ENCODE measurements at places on chromosomes 2 and 18. TPM values are rescaled to one million over a fixed set of nuclear protein-coding genes. Genes with fewer than 3 reads are reported as not detected.
A peak's percentile ranks its signal among the peaks of the same experiment; 100 is the strongest.

The KCNIP3 gene
- 15.8 TPM for total RNA-seq

The DAPL1 gene
- not detected for total RNA-seq

The RRM2 gene
- total RNA-seq = not detected

The SETBP1 gene
- total RNA-seq = 86.5 TPM

The LAMA3 gene
- total RNA-seq = 7.5 TPM

The PSMA8 gene
- total RNA-seq = not detected

The CYP20A1 gene
- 29.6 TPM for total RNA-seq

GRCh38 chr18:77271576-77272481 is 22.2 kb downstream of the GALR1 start:
- no peaks in the 10 kb centered on the region for H3K4me1 ChIP-seq
- H3K36me3 ChIP-seq = no peaks in the 10 kb centered on the region
- no peak overlapping the region for H3K4me3 ChIP-seq
- H3K27ac ChIP-seq = no peak overlapping the region
- DNase-seq = peak; percentile 68
- peaks cover 29% of the 10 kb centered on the region for H3K27me3 ChIP-seq

- no peaks in the 10 kb centered on the region for H3K27me3 ChIP-seq
- H3K4me3 ChIP-seq = no peak overlapping the region
- no peak for DNase-seq
- no peak overlapping the region for H3K27ac ChIP-seq
- no peaks in the 10 kb centered on the region for H3K36me3 ChIP-seq
Measured at GRCh38 chr2:163752267-163752666, 16.5 kb upstream of the FIGN start.

- H3K36me3 ChIP-seq = no peaks in the 10 kb centered on the region
- H3K27me3 ChIP-seq = no peaks in the 10 kb centered on the region
- no peak for DNase-seq
- no peaks in the 10 kb centered on the region for H3K4me1 ChIP-seq
- no peak overlapping the region for H3K27ac ChIP-seq
Measured at GRCh38 chr18:53799134-53799533, 425.3 kb downstream of the MBD2 start.

- no peaks in the 10 kb centered on the region for H3K4me1 ChIP-seq
- H3K27me3 ChIP-seq = no peaks in the 10 kb centered on the region
- no peak overlapping the region for H3K27ac ChIP-seq
- H3K36me3 ChIP-seq = no peaks in the 10 kb centered on the region
Measured at GRCh38 chr2:98020992-98021713, 25.4 kb upstream of the TMEM131 start.

- peak; percentile 64 for DNase-seq
- no peaks in the 10 kb centered on the region for H3K27me3 ChIP-seq
- peaks cover 10% of the 10 kb centered on the region for H3K4me1 ChIP-seq
- peaks cover 3% of the 10 kb centered on the region for H3K36me3 ChIP-seq
- no peak overlapping the region for H3K4me3 ChIP-seq
- no peak overlapping the region for H3K27ac ChIP-seq
Measured at GRCh38 chr2:119279666-119280065, 56.0 kb downstream of the STEAP3 start.

GRCh38 chr2:212595036-212595654 is 56.5 kb upstream of the ERBB4 start:
- no peaks in the 10 kb centered on the region for H3K4me1 ChIP-seq
- DNase-seq = no peak
- H3K4me3 ChIP-seq = no peak overlapping the region
- H3K27me3 ChIP-seq = no peaks in the 10 kb centered on the region
- H3K27ac ChIP-seq = no peak overlapping the region
- no peaks in the 10 kb centered on the region for H3K36me3 ChIP-seq

GRCh38 chr2:33354981-33355380 is 121.5 kb upstream of the RASGRP3 start:
- H3K4me3 ChIP-seq = no peak overlapping the region
- H3K36me3 ChIP-seq = peaks cover 25% of the 10 kb centered on the region
- no peak overlapping the region for H3K27ac ChIP-seq
- peaks cover 5% of the 10 kb centered on the region for H3K4me1 ChIP-seq
- no peaks in the 10 kb centered on the region for H3K27me3 ChIP-seq

DNA sequence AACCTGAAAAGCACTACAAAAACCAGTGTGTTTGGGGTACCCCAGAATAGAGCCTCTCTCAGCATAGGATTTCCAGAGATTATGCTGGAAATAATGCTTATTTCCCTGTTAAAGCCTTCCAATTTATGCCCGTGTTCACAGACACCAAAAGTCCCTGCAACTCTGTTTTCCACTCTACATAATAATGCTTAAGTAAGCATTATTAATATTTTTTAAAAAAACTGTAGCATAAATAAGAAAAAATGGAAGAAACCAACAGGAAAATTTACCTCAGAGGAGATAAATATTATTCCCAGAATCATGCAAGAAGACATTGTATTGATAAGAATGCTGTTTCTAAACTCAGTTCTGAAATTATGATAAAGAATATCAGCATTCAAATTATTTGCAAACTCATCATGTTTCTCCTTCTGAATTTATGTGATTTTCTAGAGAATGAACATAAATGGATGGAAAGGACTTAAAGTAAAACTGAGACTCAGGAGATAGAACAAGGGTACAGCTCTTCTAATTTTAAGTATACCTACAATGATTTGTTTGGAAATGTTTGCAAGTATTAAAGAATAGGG is 241.7 kb downstream of the LRP1B start:
- no peaks in the 10 kb centered on the region for H3K27me3 ChIP-seq
- H3K4me3 ChIP-seq = no peak overlapping the region
- no peak for DNase-seq
- no peaks in the 10 kb centered on the region for H3K36me3 ChIP-seq
- H3K4me1 ChIP-seq = no peaks in the 10 kb centered on the region

DNA sequence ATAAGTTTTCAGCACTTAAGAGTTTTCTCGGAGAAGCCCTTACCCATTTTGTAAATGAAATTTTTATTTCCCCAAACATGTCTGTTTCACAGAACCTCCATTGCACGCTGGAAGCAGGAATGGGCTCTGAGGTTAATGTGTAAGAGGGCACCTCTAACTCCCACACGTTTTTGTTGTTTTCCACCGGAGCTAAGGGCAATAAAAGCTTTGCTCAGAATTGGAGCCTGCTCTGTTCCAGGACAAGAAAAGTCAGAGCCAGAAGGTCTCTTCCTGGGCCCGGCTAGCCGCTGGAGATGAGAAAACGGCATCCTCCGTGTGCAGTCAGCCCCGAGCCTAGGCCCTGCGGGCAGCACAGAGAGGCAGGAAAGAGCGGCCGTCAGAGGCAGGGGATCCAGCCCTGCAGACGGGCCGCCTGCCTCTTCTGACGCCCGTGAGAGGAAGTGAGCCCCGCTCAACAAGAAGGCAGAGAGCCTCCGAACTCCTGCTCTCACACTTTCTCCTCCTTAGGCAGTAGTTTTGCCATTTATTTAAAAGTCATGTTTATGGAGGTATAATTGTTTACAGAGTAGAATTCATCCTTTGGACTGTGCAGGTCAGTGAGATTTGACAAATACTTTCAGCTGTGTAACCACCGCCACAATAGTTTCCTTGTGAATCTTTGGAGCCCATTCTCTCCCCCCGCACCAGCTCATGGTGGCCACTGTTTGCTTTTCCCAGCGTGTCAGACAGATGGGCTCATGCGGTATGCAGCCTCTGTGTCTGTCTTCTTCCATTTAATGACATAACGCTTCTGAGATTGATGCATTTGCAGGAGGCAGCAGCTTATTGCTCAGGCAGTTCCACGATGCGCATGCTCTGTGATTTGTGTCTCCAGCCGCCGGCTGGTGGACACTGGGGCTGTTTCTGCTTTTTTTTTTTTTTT is 117.3 kb downstream of the GALR1 start:
- peak overlapping the region; percentile 42 for H3K4me3 ChIP-seq
- H3K36me3 ChIP-seq = no peaks in the 10 kb centered on the region
- DNase-seq = no peak
- H3K4me1 ChIP-seq = no peaks in the 10 kb centered on the region
- no peaks in the 10 kb centered on the region for H3K27me3 ChIP-seq

- no peak for DNase-seq
- H3K4me1 ChIP-seq = peaks cover 35% of the 10 kb centered on the region
- no peak overlapping the region for H3K4me3 ChIP-seq
Measured at GRCh38 chr2:201136889-201137321, 20.9 kb downstream of the CFLAR start.

DNA sequence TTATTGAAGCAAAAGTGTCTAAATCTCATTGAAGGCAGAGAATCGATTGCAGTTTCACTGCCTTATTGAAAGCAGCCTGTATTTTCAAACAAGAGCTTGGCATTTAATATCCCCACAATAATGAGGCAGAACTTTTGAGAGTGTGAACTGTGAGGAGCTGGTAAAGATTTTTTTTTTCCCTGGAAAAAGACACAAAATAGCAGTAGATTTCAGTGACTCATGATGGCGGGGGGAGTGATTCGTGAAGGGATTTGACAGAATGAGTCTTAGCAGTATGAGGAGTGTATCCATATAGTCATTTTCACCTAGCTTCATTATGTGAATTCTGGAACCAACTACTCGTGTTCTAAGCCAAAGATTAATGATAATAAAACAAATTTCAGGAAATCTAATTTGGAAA is 242.9 kb downstream of the ARL6IP6 start:
- no peak overlapping the region for H3K27ac ChIP-seq
- no peaks in the 10 kb centered on the region for H3K27me3 ChIP-seq
- H3K36me3 ChIP-seq = no peaks in the 10 kb centered on the region
- no peaks in the 10 kb centered on the region for H3K4me1 ChIP-seq

- H3K4me3 ChIP-seq = no peak overlapping the region
- H3K27ac ChIP-seq = no peak overlapping the region
- no peaks in the 10 kb centered on the region for H3K27me3 ChIP-seq
- DNase-seq = no peak
Measured at GRCh38 chr2:38215993-38216392, 140.0 kb upstream of the CYP1B1 start.

DNA sequence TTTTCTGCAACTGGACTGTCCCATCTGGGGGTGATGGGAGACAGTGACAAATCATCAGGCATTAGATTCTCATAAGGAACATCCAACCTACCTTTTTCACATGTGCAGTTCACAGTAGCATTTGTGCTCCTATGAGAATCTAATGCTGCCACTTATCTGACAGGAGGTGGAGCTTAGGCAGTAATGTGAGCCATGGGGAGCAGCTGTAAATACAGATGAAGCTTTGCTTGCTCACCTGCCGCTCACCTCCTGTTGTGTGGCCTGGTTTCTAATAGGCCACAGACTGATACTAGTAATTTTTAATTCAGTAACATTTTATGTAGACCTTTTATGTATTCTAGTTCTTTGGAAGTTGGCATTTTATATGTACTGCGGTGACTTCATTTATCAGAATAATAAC is 180.1 kb upstream of the SPOPL start:
- H3K27me3 ChIP-seq = no peaks in the 10 kb centered on the region
- H3K4me3 ChIP-seq = no peak overlapping the region
- H3K36me3 ChIP-seq = no peaks in the 10 kb centered on the region
- H3K27ac ChIP-seq = no peak overlapping the region
- no peak for DNase-seq
- no peaks in the 10 kb centered on the region for H3K4me1 ChIP-seq

GRCh38 chr2:221096706-221097567 is 475.2 kb downstream of the EPHA4 start:
- no peak for DNase-seq
- no peak overlapping the region for H3K4me3 ChIP-seq
- no peak overlapping the region for H3K27ac ChIP-seq
- H3K27me3 ChIP-seq = no peaks in the 10 kb centered on the region
- no peaks in the 10 kb centered on the region for H3K36me3 ChIP-seq
- no peaks in the 10 kb centered on the region for H3K4me1 ChIP-seq

DNA sequence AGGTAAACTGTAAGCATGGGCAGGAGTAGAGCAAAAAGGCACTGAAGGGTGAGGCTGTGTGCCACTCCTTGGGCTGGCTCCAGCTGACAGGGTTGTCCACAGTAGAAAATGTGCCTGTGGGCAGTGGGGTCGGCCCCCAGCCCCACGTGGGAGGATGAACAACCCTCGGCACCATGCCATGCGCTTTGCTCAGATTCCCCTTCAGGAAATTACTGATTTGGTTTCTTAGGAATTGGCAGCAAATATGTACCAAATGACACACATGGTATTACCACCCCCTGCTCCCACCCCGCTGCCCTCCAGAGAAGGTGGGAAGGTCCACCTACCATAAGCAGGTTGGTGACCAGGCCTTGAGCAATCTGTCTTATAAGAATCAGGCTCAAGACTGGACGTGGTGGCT is 13.6 kb downstream of the ADCY3 start:
- H3K36me3 ChIP-seq = peaks cover 10% of the 10 kb centered on the region
- no peak overlapping the region for H3K27ac ChIP-seq
- H3K4me3 ChIP-seq = no peak overlapping the region
- H3K27me3 ChIP-seq = no peaks in the 10 kb centered on the region

DNA sequence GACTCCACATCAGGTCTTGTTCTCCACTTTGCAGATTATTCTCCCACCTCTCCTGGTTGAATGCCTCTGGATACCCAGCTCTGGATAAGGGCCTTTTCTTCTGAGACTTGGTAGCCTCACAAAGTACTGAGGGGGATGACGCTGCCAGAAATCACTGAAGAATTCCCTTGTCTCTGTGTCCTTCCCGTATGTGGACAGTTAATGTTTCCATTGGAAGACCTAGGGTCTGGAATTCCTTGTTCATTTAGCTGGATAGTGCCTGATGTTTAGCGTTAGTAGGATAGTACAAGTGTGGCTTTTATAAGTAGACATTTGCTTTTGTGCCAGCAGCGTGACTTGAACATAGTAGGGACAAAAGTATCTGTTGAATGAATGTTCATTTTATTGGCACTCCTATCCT is 76.9 kb downstream of the CLHC1 start:
- H3K27ac ChIP-seq = peak overlapping the region; percentile 72
- H3K4me1 ChIP-seq = peaks cover 46% of the 10 kb centered on the region
- H3K4me3 ChIP-seq = no peak overlapping the region
- no peaks in the 10 kb centered on the region for H3K36me3 ChIP-seq
- DNase-seq = no peak
- no peaks in the 10 kb centered on the region for H3K27me3 ChIP-seq

DNA sequence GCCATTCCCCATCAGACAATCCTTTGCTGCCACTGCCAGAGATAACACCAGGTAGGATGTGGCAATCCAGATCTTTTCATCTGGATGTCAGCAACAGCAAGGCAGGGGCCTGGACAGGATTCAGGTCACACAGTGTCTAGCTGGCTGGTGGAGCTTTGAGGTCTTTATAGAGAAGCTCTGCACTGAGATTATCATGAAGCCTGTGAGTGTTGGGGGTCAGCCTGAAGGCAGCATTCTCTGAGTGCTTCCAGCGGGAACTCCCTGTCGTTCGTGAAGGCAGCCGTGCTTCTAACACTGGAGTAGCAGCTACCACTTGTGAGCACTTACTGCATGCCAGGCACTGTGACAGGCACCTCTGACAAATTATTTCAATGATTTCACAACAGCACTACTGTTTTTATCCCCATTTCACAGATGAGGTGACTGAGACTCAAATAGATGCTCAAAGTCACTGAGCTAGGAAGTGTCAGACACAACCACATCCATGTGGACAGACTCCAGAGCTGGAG is 85.7 kb downstream of the SEMA4F start:
- H3K4me3 ChIP-seq = no peak overlapping the region
- no peaks in the 10 kb centered on the region for H3K36me3 ChIP-seq
- H3K27ac ChIP-seq = no peak overlapping the region
- peaks cover 9% of the 10 kb centered on the region for H3K4me1 ChIP-seq
